ENCODE measurements at places on chromosomes 5 and 9. TPM values are rescaled to one million over a fixed set of nuclear protein-coding genes. Genes with fewer than 3 reads are reported as not detected.

The MARCHF3 gene
- 4.0 TPM for total RNA-seq

DNA sequence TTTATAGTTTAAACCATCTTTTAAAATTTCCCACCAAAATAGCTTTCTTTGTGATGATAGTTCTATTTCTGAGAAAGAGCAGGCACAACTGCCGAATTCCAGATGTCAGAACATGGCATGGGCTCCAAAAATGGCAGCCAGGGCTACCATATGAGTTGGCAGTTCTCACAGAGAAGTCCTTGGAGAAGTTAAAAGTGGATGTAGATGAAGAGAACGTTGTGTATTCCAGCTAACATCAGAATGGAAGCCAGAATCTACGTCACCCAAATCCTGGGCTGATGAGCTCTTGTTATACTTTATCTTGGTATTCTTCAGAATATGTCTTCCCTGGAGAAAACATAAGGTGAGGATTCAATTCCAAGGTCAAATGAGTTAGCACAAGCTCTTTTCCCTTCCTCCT, 66.9 kb upstream of the BASP1 start:
- no peak for DNase-seq

The FRMPD1 gene
- total RNA-seq = not detected

GRCh38 chr5:125209650-125210049, 463.2 kb upstream of the ZNF608 start:
- no peak for DNase-seq

The C5orf58 gene
- not detected for total RNA-seq

Data from activated CD4-positive, alpha-beta memory T cell treated with anti-CD3 and anti-CD28 coated beads for 36 hours (primary cell).